ENCODE measurements at places on chromosomes 12 and 14. TPM values are rescaled to one million over a fixed set of nuclear protein-coding genes. Genes with fewer than 3 reads are reported as not detected.

- DNase-seq, result no peak
Measured at GRCh38 chr12:94267537-94267872, 119.1 kb downstream of the PLXNC1 start.

GRCh38 chr12:127957001-127957660, 309.8 kb upstream of the TMEM132C start:
- no peak for DNase-seq

DNA sequence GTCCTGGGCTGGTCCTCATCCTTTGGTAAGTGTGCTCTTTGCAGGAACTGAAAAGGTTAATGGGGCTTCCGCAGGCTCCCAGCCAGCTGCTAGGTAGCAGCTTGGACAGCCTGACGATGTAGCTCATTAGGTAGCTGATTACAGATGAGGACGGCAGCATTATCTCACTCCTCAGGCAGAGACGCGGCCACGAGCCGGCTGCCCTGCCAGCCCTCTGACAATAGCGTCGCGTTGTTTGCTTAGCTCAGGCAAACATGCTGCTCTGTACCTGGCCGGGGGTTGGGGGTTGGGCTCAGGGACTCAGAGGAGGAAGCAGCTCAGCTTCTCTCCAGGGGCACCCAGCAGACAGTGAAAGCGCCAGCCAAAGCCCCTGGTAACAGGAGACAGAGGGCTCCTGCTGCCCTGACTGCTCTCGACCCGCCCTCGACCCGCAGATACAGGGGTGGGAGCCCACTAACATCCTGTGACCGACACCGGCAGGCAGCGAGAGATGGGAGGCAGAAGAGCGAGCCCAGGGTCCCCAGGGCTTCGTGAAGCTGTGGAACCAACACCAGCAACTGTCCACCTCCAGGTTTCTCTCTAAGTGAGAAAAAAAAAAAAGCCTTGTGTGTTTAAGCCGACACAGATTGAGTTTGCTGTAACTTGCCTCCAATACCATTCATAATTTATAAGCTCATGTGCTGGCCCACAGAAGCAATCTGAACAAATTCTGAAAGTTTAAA, 53.4 kb upstream of the DLK1 start:
- DNase-seq, result no peak

GRCh38 chr12:120841525-120841924, 62.6 kb downstream of the SPPL3 start:
- DNase-seq, result no peak

DNA sequence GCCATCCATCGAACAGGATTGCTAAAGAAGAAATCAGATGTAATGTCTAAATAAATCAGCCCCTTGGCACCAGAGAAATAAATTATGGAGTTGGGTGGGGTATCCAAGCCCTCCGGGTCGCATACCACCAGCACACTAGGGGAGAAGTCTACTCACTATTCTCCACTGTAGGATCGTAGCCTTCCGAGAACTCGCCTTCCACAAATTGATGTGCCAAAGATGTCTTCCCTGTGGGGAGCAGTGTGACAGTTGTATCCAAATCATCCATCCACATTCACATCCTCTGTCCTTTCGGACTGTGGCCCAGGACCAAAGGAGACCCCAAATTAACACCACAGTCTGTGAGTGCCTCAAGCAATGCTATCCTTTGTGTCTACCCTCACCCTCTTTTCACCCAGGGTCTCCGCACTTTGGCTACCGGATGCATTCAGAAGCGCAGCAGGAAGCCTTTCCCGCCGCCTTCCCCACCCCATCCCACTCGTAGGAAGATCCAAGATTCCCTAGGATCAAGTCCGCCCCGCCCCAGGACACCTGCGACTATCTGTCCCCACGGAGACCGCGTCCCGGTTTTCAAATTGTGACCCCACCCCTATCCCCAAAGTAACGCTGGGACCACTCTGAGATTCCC, 786 bp downstream of the RHEBL1 start:
- no peak for DNase-seq

GRCh38 chr12:55850893-55851292, 8.2 kb upstream of the MMP19 start:
- DNase-seq, result no peak

DNA sequence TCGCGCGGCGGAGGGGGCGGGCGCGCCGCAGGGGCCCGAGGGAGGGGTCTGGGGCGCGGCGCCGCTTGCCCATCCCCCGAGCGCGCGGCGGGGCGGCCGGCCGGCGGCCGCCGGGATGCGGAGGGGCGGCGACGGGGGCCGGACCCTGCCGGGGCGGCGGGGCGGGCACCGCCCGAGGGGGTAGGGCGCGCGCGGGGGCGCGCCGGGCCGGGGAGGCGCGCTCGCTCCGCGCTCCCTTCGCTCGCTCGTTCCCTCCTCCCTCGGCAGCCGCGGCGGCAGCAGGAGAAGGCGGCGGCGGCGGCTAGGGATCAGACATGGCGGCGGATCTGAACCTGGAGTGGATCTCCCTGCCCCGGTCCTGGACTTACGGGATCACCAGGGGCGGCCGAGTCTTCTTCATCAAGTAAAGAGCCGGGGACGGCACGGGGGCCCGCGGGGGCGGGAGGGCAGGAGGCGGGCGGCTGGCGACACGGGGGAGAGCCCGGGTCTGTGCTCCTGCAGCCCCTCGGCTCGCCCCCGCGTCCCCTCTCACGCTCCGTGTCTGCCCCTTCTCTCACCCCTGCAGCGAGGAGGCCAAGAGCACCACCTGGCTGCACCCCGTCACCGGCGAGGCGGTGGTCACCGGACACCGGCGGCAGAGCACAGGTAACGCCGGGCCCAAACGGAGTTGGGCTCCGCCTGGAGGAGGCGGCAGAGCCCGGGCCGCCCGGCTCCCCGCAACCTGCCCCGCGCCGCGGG, at the start of gene PLEKHA5:
Gene PLEKHA5, plus strand, starts transcription at position 248 of the 738 bp plus-strand sequence. Its CDS starts 67 bp downstream, at position 315.
- DNase-seq, result peak; percentile 88

The FOXG1 gene
- 0.83 TPM for polyA plus RNA-seq

The CLEC2A gene
- not detected for polyA plus RNA-seq

The SYCP3 gene
- 0.48 TPM for polyA plus RNA-seq

The SYNE2 gene
- 29.1 TPM for polyA plus RNA-seq

The RPL10L gene
- polyA plus RNA-seq, result not detected

The REM2 gene
- 0.21 TPM for polyA plus RNA-seq
